Right renal cortex interstitium (tissue), 3 donors: ENCODE measurements at places on chromosomes 16 and 17. TPM values are rescaled to one million over a fixed set of nuclear protein-coding genes. Genes with fewer than 3 reads are reported as not detected.

Gene FMNL1
- 5.5 TPM for polyA plus RNA-seq

DNA sequence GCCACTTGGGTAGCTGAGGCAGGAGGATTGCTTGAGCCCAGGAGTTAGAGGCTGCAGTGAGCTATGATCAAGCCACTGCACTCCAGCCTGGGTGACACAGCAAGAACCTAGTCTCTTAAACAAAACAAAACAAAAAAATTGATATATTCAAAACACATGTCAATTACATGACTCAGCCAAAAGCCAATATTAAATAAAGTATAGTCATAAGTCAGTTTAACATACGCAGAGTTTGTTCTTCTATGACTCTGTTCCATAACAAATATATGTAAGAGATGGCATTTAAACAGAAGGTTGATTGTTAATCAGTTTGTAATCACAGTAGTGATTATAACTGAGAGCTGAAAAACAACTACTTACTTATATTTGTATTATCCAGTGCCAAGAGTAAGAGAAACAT lies 106.5 kb downstream of the CDH8 start:
- no peak for DNase-seq

- DNase-seq, result no peak
Measured at GRCh38 chr16:1907226-1907860, 10.9 kb downstream of the HS3ST6 start.

- DNase-seq, result no peak
Measured at GRCh38 chr16:82664181-82664580, 37.4 kb downstream of the CDH13 start.

Gene ETV4
- polyA plus RNA-seq, result 32.2 TPM

- no peak for DNase-seq
Measured at GRCh38 chr16:4850211-4850610, 2.9 kb downstream of the UBN1 start.

DNA sequence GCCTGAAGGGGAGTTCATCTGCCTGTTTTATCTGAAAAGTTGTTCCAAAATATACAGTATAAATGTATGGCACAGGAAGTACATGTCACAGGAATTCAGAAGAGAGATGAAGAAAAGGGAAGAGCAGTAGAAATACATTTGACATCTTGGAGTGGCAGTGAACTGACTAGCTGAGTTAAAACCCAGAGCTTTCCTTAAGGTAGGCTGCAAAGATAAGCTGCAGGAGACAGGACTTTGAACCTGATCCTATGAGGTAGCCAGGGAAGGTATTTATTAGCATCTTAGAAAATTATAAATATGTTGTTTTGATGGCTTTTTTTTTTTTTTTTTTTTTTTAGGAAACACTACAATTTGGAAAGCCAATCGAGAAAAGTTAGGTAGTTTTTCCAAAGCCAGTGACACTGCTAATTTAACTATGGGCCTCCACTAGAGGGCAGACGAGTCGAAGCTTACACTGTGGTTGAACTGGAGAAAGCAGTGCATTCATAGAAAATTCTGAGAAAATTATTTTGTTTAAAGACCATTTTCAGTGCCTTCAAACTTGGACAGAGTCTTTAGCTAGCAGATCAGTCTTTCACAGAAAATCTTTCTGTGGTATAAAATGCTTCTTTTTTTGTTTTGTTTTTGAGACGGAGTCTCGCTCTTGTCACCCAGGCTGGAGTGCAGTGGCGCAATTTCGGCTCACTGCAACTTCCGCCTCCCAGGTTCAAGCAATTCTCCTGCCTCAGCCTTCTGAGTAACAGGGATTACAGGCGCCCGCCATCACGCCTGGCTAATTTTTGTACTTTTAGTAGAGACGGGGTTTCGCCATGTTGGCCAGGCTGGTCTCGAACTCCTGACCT lies 122.3 kb downstream of the SSH2 start:
- peak; percentile 65 for DNase-seq

Gene NOL3
- 4.3 TPM for polyA plus RNA-seq
